ENCODE measurements at places on chromosomes 7 and 10. TPM values are rescaled to one million over a fixed set of nuclear protein-coding genes. Genes with fewer than 3 reads are reported as not detected.

DNA sequence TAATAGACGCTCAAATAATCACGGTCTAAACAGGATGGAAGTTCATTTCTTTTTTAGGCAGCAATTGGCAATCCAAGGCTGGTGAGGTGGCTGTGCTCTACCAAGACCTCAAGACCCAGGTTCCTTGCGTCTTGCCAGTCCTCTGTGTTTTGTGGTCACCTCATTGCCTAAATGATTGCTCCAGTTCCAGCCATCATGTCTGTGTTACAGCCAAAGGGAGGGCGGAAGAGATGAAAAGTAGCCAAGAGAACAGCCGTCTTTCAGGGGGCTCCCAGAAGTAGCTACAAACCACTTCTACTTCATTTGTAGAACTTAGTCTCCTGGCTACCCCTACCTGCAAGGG lies 19.2 kb upstream of the C10orf67 start:
- no peak for DNase-seq

DNA sequence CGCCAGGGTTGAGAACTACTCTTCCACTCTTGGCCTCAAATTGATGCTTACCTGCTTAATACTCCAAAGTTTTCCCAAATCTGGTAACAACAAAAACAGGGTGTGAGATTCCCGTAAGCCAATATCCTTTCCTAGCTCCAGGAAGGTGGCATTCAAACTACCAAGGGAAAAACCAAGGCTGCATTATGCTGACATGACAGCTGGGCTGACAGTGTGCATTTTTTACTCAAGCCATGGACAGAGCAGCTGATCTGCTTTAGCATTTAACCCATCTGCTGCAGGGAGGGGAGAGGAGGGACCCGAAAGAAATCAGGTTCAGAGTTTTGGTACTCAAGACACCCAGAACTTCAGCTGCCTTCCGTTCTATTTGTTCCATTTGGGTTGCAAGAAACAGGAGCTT lies 49.8 kb upstream of the RAPGEF5 start:
- no peak for DNase-seq

DNA sequence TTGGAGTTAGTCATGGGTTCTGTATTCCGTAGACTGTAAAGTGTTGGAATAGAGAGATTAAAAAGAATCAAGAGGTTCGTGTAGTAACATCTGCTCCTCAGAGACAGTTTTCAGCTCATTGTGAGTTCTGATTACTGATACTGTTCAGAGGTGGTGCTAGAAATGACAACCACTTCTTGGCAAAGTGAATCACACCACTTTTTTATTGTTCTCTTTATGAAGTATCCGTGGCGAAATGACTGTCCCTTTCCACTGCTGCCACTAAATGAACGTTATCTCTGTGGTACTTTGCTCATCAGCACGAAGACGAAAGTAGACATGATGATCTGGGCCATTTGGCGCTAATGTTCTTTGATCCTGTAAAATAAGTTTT lies 860 bp downstream of the RPP30 start:
- no peak for DNase-seq

- DNase-seq, result no peak
Measured at GRCh38 chr7:80213814-80214213, 79.2 kb downstream of the GNAI1 start.

DNA sequence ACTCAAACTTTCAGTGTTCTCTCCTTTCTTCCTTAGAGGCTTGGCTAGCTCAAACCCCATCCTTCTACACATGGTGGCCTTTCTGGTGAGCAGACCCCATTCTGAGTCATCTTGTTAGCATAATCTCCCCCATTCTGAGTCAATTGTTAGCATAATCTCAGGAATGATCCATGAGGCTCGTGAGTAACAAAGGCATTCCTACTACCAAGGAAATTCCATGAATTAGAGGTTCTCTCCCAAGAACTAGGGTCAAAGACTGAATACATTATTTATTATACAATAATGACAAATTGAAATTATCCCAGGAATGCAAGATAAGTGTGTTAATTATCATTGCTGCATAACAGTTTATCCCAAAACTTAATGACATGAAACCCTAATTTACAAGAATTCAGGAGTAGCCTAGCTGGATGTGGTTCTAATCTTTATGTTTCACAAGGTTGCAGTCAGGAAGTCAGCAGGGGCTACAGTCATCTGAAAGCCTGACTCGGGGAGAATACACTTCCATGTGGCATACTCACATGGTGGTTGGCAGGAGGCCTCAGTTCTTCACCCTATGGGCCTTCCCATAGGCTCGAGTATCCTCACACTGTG lies 100.2 kb downstream of the MMRN2 start:
- DNase-seq, result peak; percentile 23

GRCh38 chr7:72266771-72267170 lies 145.4 kb downstream of the CALN1 start:
- DNase-seq, result no peak

DNA sequence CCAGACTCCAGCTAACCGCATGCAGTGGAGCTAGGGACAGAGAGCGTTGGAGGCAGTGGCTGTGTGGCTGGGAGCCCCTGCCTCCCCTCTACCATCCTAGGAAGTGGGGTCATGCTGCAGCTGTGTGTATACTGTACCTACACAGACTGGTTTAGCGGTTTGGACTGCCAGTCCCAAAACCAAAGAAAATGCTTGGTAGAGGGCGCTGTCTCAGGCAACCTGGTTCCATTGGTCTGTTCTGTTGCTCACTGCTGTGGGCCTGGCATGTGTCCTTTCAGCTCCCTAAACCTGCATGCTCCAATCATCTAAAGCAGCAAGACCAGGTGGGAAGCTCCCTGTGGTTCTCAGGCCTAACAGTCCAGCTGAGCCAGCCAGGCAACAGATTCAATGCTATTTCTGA lies 4.5 kb downstream of the RBP4 start:
- DNase-seq, result no peak

PAPOLB gene
- 0.40 TPM for total RNA-seq

NOC3L gene
- 23.1 TPM for total RNA-seq

SLC4A2 gene
- total RNA-seq, result 267 TPM

DNA sequence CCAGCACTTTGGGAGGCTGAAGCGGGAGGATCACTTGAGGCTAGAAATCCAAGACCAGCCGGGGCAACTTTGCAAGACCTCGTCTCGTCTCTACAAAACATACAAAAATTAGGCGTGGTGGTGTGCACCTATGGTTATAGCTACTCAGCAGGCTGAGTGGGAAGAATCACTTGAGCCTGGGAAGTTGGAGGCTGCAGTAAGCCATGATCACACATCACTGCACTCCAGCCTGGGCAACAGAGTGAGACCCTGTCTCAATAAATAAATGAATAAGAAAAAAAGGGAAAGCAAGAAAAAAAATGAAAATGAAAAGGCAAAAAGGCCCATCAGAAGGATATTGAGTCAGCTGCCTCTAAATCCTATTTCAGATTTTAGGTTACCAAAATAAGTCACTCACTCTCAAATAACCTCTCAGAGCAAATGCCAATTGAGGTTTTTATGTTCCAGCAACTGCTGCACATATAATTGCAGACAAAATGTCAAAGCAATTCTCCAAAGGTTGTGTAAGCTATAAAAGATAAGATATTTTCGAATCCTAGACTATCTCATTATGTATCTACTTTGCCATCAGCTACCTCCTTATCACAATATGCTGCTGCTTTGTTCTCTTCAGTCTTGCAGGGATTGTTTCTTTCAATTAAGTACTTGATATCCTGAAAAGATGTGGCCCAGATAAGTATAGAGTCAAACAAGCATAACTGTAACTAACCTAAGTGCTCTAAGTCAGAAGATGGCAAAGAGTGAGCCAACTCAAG lies 4.7 kb downstream of the BAZ1B start:
- no peak for DNase-seq

DNA sequence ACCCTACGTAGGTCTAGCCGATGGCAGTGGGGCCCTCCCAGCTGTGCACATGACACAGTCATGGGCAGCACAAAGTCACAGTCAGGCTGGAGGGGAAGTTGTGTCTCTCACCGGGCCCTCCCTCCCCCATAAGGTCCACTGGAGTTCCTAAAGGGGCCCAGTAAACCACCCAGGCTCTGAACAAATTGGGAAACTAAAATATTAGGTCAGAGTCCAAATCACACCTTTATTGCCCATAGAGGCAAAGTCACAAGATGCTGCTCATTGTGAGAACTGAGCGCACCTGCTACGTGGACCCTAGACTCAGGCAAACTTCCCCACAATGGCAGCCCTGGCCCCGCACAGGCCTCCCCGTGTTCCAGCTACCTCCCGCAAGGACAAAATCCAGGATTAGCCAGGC lies 45.2 kb upstream of the SH2B2 start:
- no peak for DNase-seq

- DNase-seq, result peak; percentile 51
Measured at GRCh38 chr7:45400680-45401079, 173.5 kb upstream of the ADCY1 start.

DNA sequence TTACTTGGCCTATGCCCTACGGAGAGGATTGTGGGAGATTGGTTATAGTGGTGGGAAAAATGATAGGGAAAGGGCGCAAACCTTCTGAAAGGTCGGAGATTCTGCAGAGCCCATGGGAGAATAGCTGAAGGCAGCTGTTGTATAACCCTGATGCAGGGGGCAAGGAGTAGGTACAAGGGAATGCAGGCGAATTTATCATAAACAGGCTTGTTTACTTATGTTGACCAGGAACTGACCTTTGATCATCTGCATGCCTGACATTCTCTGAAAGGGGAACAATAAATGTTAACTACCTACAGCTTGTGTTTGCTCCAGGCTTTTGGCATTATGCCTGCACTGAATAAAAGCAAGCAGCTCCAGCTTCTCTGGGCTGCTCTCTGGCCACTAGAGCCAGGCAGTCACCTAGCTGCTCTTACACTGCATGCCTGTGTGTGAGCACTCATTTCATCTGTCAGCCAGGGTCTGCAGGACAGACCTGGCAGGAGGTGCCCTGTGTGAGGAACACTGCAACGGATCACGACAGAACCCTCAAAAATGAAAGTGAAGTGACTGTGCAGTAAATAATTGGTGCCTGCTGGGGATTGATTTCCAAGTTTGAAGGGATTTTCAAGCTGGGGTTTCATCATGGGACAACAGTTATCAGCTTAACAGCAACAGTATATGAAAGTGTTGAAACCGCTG lies 31.1 kb upstream of the ABCA13 start:
- DNase-seq, result peak; percentile 77

GRCh38 chr10:132273304-132273944 lies 34.3 kb downstream of the STK32C start:
- no peak for DNase-seq

All from PC-3 (cell line).